ENCODE measurements at places on chromosomes 4 and X. TPM values are rescaled to one million over a fixed set of nuclear protein-coding genes. Genes with fewer than 3 reads are reported as not detected.

- DNase-seq: peak; percentile 20
Measured at GRCh38 chrX:108811891-108812290, 75.5 kb upstream of the IRS4 start.

DNA sequence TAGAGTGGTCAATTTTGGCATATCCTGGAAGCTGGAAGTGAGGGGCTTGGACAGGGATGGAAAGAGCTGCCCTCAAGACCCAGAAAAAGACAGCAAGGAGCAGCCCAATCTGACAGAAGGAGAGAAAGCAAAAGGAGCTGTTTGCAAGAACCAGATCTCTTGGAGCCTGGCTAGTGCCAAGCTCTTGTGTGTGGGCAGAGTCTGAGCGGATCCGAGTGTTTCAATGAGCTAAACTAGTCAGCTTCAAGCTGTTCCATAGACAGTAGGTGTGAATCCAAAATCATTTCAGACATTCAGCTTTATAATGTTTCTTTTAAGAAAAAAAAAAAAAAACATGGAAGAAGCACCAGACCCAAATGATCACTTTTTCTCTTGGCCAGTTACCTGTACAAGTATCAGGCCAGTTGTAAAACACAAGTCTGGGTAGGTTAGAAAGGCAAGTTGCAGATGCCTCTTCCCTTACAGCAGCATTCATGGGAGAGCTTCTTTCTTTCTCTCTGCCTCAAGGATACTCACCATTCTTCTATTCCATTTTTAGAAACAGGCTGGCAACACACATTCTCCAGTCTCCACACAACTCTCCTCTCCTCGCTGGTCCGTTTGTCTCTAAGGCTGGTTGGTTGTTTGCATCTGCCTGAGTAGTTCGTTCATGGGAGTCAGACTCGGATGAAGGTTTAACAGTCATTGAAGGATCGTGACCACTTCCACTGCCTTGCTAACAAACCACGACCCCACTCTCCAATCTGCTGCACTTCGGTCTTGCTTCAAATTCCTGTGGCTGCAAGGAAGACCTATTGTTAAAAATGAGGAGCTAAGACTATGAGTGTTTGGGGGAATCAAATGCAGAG lies 105.2 kb upstream of the GATB start:
- DNase-seq: no peak

- no peak for DNase-seq
Measured at GRCh38 chr4:160265014-160265413, 1162.1 kb downstream of the RAPGEF2 start.

- no peak for DNase-seq
Measured at GRCh38 chrX:8254401-8254800, 83.3 kb upstream of the VCX2 start.

DNA sequence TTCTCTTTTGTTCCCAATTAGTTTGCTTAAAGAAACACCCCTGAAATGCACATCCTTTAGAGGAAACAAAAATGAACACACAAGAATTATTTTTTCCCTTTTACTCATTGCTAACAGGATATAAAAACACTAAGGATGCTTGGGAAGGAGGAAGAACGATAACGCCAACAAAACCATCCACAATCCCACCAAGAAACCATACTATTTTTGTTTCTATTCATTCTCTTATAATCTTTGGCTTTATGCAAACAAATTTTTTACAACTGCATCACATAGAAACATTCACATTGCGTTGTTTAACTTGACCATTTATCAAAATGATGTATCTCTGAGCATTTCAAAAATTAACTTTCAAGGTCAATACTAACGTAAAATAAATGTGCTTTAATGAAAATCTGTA lies 12.0 kb downstream of the APBB2 start:
- no peak for DNase-seq

GRCh38 chrX:69493766-69494165 lies 10.4 kb upstream of the NALF2 start:
- no peak for DNase-seq

DNA sequence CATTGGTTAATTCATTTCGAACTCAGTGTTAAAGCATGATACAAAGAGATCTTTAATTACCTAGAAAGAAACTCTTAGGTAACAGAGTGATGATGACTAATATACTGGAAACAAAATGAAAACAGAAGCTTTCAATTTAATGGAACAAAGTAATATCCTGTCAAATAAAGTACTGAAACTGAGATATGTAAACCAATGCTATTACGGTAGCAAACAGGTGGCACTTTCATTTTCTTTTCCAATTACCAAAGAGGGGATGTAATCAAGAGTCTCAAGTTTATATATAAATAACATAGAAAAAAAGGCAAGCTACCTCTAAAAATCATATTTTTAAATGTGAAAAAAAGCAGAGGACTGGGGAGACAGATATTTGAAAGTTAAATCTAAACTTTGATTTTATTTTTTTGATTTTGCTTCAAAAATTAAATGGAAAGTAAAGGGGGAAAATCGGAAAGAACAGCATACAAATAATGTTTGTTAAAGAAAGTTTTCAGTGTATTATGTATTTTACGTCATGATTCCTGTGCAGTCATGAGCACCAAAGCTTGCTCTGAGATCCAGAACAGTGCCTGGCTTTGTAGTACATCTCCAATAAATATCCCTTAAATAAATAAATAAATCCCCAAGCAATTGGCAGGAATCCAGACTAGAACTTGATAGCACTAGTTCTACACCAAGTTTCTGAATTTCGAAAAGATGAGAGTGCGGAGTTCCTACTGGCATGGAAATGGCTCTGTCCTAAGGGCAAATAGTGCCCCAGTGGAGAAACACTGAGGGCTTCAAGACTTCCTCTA lies 25.0 kb upstream of the RAPGEF2 start:
- DNase-seq: no peak

The PLXNB3 gene
- total RNA-seq: 4.2 TPM

The PLS3 gene
- total RNA-seq: 96.7 TPM

The REPS2 gene
- total RNA-seq: 3.5 TPM

The ARL9 gene
- 0.48 TPM for total RNA-seq
